ENCODE measurements at places on chromosomes 1 and 21.

GRCh38 chr1:238898856-238899255 lies 487.5 kb upstream of the CHRM3 start:
- DNase-seq, result no peak

- DNase-seq, result no peak
These were observed 1.6 kb upstream of the HAX1 start for GRCh38 chr1:154270833-154271232.

DNA sequence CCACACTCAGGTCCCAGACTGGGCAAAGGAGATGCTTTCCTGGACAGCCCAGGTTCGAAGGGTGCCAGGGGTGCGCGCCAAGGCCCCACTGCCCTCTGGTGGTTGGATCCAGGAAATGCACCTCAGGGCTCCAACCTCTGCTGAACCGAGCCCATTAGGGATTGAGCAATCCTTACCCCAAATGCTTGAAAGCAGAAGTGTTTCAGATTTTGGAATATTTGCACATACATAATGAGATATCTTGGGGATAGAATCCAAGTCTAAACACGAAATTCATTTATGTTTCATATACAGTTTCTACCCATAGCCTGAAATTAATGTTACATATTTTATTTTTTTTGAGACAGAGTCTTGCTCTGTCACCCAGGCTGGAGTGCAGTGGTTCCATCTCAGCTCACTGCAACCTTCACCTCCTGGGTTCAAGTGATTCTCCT lies 57.4 kb downstream of the SLC9A1 start:
- peak; percentile 87 for DNase-seq

- no peak for DNase-seq
These were observed 304.1 kb downstream of the PBX1 start for GRCh38 chr1:164863056-164863455.

GRCh38 chr1:200877839-200878551 lies 5.2 kb downstream of the GPR25 start:
- DNase-seq, result no peak

- DNase-seq, result no peak
These were observed 19.4 kb downstream of the KDM5B start for GRCh38 chr1:202788800-202789199.

DNA sequence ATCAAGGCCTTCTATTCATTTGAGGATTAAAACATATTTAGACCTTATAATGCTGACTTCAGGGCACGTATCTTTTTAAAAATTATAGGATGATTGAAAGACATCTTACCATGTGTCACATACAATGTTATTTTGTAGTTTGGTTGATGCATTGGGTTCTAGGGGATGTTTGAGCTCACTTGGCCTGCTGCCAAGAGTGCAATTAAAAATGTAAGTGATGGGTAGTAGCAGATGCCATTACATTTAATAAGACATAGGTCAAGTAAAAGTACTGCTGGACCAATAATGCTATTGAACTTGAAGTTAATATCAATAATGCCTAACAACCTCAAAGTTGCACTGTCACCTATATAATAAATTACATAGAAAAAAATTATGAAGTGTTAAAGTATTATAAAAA lies 616.5 kb upstream of the RGS18 start:
- no peak for DNase-seq

- no peak for DNase-seq
These were observed 76.6 kb downstream of the LMX1A start for GRCh38 chr1:165279882-165280281.

- no peak for DNase-seq
These were observed 50.9 kb upstream of the AJAP1 start for GRCh38 chr1:4603295-4604110.

Measured in mesothelial cell of epicardium (in vitro differentiated cells).